ENCODE measurements at places on chromosomes 1 and 21. TPM values are rescaled to one million over a fixed set of nuclear protein-coding genes. Genes with fewer than 3 reads are reported as not detected.

GRCh38 chr21:44461005-44461404 lies 5.7 kb downstream of the LRRC3 start:
- no peak for DNase-seq

DNA sequence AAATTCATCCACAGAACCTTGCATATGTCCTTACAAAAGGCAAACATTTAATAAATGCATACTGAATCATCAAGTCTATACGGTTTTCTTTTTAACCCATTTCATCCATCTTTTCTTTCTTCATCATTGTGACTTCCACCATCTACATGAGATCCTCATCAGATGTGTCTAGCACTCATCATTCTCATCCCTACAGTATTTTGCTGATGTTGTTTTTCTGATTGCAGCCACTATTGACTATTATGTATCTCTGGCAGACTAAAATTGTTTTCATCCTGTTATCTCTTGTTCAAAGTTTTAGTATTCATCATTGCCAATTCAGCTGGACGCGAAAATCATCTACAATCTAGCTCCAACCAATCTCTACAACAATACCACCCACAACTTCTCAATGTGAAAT lies 5.9 kb downstream of the LRIF1 start:
- no peak for DNase-seq

The VCAM1 gene
- 24.8 TPM for total RNA-seq

The AGMAT gene
- 1.4 TPM for total RNA-seq

The DEPDC1 gene
- 36.1 TPM for total RNA-seq

DNA sequence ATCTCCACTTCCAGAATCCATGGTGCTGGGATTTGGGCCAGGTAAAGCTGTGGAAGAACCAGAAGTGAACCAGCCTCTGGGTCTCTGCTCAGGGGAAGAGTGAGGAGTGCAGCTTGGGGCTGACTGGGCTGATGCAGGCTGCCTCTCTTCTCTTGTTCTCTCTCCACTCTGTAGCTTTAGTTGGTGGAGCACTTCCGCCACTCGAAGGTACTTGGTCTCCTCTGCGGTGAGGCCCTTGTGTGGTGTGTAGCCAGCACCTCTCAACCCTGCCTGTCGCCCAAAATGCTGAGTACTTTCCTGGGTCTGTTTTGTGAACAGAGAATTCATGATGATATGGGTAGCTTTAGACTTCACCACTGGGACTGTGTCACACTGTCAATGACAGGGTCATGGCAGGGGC lies 63.2 kb downstream of the URB2 start:
- no peak for DNase-seq

DNA sequence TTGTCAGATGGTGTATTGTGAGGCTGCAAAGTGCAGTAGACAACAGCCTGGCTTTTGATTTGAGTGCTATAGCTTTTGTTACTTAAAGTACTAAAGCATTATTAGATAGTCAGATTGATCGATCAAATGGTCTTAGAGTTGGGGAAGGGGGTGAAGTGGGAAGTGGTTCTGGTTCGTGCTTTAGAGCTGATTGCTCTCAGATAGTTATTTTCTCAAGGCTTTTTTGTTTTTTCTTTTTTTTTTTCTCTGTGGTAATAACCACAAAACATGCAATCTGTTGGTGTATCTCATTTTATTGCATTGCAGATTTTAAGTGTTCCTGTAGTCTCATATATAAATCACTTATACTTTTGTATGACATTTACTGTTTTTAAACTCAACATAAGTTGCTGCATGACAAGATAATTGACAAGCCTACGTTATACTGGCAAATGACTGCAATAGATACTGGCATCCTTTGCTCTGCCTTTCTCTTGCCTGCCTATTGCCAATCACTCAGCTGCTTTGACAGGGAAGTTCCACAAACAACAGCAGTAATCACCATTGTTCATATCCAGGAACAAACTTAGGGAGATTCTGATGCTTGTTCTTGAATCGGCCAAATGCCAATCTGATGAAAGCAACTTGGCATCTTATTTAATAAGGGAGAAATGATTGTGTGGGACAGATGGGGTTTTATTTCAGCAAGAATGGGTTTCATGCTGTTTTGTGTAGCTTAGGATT lies 125.0 kb upstream of the B3GALT2 start:
- DNase-seq, result no peak

DNA sequence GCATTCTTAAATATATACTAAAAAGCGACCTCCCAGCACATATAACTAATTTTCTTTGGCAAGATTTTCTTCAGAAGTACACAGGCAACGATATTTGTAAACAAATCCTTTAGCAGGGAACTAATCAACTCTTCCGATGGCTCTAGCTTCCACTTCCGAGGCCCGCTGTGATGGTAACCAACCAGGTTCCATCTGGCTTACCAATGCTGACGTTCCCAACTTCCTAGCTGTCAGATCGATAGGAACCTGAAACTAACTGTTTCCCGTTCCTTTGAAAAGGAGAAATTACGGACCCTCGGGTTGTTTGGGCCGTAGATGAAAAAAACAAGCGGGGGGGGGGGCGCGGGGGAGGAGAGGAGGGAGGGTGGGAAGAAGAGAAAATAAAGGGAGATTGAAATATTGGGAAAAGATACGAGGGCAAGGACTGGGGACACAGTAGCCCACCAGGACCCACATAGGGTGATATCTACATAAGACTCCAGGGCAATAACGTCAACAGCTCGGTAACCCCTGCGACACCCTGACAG lies 513 bp downstream of the GTF2B start:
- peak; percentile 42 for DNase-seq

DNA sequence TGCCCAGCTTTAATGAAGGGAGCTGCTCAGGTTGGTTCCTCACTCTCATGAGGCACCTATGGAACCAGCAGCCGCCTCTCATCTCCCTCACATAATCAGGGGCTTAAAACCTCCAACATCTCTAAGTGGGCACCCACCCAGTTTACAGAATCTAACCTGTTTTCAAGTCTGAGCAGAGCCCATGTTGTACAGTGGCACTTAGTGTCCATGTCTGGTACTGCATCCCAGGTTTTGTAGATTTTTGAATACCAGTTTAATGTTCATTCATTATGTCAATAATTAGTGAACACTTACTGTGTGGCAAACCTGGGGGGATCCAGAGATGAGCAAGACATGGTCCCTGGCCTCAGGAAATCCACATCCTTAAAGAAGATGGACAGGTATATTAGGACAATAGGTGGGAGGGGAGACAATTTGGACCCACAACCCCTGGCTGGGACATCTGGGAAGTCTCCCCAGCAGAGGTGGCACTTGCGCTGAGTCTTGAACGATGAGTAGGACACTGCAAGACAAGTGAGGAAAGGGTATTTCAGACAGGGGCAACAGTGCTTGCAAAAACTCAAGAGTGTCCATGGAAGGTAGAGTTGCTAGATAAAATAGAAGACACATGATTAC lies 83.3 kb downstream of the LACTBL1 start:
- DNase-seq, result peak; percentile 67

The PRMT2 gene
- 96.6 TPM for total RNA-seq

- no peak for DNase-seq
Measured at GRCh38 chr1:93490357-93490756, 42.4 kb downstream of the FNBP1L start.

DNA sequence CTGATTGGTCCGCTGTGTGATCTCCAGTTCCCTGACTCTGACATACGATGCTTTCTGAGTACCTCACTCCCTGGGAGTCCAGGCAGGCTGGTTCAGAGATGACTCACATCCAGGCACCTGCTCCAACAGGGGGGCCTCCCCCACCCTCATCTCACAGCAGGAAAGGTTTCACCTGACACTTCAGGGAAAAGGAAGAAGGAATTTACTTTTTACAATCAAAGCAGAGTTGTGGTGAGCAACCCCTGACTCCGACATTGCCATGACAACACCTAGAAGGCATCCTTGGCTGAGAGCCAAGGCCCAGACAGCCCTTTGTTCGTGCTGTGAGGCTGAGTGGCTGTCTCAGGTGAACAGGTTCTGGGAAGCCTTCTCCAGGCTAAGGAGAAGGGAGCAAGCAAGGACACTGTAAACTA lies 164.6 kb upstream of the GJB5 start:
- DNase-seq, result no peak

DNA sequence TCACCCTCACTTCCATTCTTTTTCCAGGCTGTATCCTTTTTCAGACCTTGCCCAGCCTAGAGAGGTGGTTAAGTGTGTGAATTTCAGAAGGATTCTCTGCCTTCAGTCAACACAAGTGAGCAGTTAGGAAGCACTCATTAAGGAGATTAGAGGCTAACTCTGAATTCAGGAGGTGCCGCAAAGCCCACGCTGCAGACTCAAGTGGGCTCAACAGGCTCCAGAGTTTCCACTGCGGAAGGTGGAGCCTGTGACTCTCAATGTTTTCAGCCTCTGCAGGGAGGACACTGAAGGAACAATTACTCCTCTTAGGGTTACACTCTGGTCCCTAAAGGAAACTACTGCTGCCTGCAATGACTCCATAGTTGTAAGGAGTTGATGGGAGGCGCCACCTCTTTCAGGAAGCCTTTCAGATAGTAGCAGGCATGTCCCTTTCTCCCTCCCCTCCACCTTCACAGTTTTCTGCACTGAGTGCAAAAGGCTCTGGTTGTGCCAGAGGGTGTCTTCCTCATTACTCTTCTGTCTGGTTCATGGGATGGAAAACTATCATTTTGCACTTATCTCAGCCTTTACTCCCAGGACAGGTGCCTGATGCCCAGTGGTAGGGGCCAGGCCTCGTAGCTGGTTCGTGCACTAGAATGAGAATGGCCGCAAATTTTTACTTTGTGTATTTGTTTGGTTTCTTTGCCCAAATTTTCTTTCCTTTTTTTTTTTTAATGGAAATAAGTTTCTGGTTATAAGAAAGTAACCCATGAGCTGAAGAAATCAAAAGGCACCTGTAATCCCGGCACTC lies 55.2 kb upstream of the SELENON start:
- DNase-seq, result no peak

DNA sequence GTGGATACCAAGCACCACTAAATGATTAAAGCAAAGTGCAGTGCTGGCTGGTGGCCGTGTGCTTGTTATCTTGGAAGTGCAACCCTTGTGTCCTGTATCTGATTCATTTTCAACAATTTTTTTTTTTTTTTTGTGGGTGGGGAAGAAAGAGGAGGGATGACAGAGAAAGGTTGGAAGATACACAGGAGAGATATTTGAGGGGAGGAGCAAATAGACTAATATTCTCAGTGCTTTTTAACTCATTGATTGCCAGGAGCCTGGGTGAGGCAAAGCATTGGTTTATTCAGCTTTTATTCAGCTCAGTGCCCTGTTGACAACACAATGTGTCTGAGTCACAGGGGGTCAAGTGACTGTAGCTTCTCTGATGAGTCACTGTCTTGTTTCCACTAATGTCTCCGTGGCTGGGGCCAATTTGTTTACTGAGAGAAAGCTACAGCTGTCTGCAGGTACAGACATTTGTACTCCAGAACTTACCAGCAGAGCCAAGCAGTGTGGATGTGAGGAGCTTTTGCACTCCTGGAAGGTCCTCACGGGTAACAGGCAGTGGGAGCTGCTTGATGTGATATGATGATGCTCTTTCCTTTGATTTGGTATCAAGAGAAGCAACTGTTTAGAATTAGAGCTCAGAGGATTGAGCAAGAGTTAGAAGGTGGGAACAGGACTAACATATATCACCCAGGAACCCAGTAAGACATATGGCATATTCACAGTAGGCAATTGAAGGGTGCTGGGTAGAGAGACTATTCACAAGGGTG lies 23.6 kb upstream of the DNM3 start:
- peak; percentile 47 for DNase-seq

- peak; percentile 81 for DNase-seq
Measured at GRCh38 chr1:8169364-8170058, 143.4 kb upstream of the ERRFI1 start.

DNA sequence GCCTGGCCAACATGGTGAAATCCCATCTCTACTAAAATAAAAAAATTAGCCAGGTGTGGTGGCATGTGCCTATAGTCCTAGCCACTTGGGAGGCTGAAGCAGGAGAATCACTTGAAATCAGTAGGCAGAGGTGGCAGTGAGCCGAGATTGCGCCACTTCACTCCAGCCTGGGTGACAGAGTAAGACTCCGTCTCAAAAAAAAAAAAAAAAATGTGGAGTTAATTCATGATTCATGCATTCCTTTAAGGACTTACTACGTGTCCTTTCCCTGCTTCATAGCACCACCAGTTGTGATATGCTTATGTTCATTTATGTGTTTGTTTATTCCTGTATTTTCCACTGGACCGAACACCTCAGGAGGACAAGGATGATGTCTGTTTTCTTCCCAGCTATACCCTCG lies 12.7 kb upstream of the PRELP start:
- peak; percentile 80 for DNase-seq

The SDHC gene
- total RNA-seq, result 52.1 TPM

Measured in fibroblast of the aortic adventitia (primary cell).